ENCODE measurements at places on chromosomes 12 and 14.

DNA sequence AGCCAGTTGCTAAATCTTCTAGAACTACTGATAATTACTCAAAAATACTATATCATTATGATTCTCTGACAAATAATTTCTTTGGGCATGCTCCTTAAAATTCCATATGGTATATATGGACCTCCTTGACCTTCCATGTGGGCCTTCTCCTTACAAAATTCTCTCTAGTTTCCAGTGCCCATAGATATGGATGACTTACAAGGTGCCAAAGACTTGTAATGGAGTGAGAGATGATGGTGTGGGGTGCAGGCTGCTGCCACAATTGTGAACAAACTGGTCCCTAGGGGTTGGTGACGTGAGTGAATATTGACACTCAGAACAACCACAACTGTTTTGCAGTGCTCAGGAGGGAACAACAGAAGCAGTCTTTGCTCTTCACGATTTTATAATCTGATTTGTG, 378.9 kb downstream of the SNAPC1 start:
- no peak for DNase-seq

GRCh38 chr12:51839310-51839947, 9.1 kb downstream of the FIGNL2 start:
- no peak for DNase-seq

DNA sequence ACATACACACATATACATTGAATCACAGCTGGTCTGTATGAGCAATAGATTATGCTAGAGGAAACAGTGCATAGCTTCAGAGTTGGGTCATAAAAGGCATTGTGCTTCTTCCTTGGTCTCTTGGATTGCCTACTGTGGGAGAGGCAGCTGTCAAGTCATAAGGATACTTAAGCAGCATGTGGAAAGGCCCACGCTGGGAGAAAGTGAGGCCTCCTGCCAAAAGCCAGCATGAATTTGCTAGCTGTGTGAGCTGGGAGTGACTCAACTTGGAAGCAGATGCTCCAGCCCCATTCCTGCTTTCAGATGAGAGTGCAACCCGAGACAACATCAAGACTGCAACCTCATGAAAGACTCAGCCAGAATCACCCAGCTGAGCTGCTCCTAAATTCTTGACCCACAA, 311.9 kb upstream of the TBX3 start:
- no peak for DNase-seq

GRCh38 chr12:12178559-12178958, 88.3 kb downstream of the LRP6 start:
- DNase-seq = no peak

- DNase-seq = no peak
Observed at GRCh38 chr14:100874411-100875091, 29.0 kb downstream of the RTL1 start.

- no peak for DNase-seq
Observed at GRCh38 chr12:95615749-95616148, 64.5 kb upstream of the USP44 start.

DNA sequence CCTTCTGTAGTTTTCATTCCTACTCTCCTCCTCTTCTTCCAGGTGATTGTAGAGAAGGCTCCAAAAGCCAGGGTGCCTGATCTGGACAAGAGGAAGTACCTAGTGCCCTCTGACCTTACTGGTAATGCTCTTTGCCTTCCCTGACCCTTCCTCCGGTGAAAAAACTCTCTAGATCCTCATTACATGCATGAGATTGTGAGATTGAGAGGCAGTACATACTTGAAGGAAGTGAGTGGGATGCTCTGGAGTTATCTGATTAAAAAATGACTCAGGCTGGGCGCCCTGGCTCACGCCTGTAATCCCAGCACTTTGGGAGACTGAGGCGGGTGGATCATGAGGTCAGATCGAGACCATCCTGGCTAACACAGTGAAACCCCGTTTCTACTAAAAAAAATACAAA, 5.3 kb downstream of the GABARAPL1 start:
- DNase-seq = no peak

GRCh38 chr14:39320318-39320717, 86.6 kb downstream of the MIA2 start:
- no peak for DNase-seq

DNA sequence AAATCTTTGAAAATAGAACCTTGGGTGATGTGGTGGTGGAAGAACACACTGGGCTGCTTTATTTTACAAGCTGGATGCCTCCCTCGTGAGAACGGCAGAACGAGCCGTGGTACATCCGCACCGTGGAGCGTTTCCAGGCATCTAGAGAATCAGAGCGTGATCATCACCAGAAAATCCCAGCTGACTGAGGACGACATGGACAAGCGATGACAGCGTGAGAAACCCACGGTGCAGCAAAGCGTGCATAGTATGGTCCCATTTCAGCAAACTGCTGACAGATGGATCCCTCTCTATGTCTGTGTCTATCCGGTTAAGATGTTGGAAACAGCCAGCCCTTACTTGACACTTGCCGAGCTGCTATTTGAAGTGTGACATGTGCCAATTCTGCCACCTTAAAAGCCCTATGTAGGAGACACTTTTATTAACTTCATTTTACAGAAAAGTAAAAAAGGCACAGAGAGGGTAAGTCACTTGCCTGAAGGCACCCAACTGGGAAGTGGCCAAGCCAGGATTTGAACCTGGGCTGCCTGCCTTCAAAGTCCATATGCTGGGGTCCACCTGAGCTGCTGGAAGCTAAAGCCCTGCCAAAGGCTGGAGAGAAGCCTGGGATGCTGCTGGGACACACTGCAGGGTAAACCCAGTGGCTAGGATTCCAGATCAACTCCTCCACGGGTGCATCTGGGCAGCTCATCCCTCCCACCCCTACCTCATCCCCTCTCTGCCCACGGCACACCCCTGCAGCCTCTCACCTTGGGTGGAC, 14.9 kb downstream of the SCARB1 start:
- no peak for DNase-seq

DNA sequence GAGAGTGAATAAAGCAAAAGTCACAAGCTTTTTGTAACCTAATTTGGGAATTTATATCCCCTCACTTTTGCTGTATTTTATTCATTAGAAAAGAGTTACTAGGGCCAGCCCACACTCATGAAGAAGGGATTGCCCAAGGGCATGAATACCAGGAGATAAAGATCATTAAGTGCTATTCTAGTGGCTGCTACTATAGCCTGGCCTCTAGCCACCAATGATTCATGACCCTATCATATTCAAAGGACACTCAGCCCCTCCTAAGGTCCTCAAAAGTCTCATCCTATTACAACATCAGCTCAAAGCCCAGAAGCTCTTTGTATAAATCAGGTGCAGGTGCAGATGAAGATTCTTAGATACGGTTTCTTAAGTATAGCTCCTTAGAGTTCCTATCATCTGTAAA, 518.1 kb downstream of the TRHDE start:
- no peak for DNase-seq

- DNase-seq = no peak
Observed at GRCh38 chr14:65915125-65915524, 502.6 kb downstream of the FUT8 start.

- DNase-seq = no peak
Observed at GRCh38 chr14:87049950-87050349, 943.0 kb downstream of the GALC start.

GRCh38 chr12:104060791-104061190, 3.5 kb upstream of the HCFC2 start:
- no peak for DNase-seq

- no peak for DNase-seq
Observed at GRCh38 chr12:116863275-116863767, 17.9 kb downstream of the HRK start.

GRCh38 chr12:80894179-80894578, 43.6 kb downstream of the LIN7A start:
- DNase-seq = no peak

GRCh38 chr14:60225265-60225664, 23.8 kb upstream of the PPM1A start:
- DNase-seq = no peak

DNA sequence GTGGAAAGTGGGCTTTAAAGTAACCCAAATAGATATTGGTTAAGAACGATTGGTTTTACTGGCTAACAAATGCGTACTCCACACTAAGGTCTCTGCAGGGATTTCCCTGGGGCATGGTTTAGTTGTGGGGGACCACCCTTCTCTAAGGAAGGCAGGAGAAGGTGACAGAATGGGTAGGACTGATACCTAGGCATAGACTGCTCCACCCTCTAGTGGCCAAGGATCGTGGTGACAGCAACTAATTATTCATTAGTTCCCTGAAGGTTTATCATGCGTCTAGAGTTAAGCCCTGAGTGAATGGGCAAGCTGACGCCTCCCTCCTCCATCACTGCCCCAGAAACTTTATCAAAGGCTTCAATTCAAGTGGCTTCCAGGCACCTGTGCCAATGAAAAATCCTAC, 9.1 kb downstream of the FAM181A start:
- DNase-seq = no peak

- DNase-seq = no peak
Observed at GRCh38 chr14:20671597-20672283, 12.6 kb upstream of the RNASE4 start.

DNA sequence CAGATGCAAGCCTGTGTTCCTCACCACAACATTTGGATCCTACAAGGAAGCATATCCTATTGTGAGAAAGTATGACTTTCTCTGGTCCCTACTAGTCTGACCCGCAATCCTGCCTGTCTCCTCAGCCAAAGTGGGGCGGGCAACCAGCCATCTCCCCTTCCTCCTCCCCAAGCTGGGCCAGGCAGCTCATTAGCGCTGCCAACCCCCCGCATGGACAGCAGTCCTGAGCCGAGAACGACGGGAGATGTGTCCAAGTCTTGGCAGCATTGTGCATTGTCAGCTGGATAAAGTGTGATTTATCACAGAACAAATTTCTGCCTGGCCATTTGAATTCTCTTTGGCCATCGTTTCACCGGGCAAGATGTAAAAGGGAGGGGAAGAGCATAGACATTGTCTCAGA, 139.4 kb downstream of the SLC15A4 start:
- DNase-seq = no peak

DNA sequence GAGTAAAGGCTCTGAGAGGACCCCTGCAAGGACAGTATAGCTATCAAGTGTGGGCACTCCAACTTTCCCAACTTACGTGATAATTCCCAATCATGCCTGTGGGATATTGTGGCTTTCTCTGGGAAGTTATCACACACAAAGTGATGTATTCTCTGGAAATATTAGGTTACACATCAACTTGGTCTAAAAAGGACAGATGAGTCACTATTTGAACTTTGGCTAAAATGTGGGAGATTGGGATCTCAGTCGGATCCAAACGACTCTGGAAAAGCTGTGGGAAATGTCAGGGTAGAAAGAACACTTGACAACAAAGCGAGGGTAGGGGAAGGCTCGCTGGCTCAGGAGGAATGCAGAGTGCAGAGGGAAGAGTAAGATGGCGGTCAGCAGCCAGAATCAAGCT, 1048.9 kb downstream of the BCL11B start:
- no peak for DNase-seq

- no peak for DNase-seq
Observed at GRCh38 chr12:94098466-94098865, 49.9 kb upstream of the PLXNC1 start.

DNA sequence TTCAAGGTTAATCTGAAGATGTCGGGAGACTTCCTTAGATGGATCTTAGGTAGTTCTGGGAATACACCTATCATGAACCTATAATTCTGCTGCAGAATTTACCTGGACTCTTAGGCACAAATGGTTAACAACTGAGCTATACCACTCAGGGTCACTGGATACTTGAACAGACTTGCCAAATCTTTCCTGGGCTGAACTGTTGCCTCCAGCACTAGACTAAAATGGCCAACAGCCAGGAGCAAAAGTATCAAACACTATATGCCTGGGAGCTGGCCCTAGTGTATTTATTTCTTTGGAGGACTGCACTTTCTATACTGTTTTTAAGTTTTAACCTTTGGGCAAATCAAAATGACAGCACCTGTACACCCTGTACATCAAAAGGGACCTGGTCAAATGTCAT, 252.8 kb downstream of the TMEM117 start:
- DNase-seq = no peak

DNA sequence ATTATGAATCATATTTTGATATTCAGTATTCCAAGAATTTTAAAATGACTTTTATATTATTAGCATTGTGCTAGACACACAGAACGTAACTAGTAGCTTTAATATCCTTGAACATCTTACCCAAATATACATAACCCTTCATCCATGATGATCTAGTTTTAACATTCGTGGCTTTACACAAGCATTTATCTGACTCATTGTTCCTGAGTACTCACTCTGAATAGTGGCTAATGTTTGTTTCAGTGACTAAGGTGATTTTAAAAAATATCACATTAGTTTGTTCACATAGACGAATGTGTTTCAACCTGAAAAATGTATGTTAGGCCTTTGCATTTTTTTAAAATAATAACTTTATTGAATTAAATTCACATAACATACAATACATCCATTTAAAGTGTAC, 80.0 kb upstream of the PTPRQ start:
- no peak for DNase-seq

DNA sequence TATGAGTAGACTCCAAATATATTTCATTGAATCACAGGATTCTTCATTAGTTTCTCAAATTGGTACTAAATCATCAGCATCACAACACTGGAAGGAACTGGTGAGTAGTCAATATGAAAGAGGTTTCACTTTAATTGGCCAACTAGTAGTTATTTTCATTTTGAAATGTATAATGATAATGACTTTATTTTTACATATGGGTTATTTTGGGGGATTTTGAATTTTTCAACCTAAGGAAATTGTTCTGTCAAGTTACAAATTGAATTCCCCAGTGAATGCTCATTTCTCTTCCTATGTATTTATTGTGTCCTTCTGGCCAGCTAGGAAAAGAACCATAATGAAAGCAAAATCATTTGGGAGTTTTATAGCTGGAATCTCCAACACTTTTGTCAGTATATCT, 174.2 kb upstream of the ATP2B1 start:
- no peak for DNase-seq

- no peak for DNase-seq
Observed at GRCh38 chr12:45852508-45852907, 123.0 kb downstream of the ARID2 start.

DNA sequence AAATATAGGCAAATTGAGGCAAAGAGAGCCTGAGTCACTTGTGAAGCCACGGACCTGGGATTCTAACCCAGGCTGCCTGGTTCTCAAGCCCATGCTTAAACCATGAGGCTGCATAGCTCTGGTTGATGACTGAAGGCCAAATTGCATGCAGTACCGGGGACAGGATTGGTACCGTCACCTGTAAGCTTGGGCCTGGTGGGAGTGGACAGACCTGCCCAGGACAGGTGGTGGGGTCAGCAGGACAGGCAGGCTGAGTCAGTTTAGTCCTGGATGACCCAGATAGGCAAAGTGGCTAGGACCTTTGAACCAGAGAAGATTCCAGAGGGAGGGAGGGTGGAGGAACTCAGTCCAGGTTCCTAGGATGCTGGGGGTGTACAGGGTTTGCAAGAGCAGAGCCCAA, 25.8 kb downstream of the RIN3 start:
- DNase-seq = no peak

DNA sequence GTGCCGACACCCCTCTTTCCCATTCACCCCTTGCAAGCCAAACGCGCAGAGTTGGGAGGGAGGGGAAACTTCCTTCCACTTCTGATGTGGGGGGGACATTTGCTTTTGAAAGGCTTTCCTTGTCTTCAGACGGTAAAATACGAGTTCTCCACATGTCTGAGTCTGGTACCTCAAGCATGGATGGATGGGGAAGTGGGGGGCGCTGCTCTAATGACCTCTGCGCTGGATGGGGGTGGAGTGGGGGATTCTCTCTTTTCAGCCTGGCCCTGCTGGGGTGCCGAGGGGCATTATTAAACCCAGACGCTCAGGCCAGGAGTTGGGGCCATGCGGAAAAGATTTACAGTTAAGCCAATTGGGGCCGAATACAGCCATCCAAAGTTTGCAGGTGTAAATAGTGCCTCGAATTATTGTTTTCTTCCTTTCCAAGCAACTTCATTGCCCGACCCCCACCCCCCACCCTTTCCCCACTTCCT, 9.1 kb upstream of the TBX3 start:
- no peak for DNase-seq

All from activated T-cell treated with anti-CD3 and anti-CD28 coated beads for 1 hour (primary cell).